ENCODE measurements at places on chromosomes 12 and 14.

DNA sequence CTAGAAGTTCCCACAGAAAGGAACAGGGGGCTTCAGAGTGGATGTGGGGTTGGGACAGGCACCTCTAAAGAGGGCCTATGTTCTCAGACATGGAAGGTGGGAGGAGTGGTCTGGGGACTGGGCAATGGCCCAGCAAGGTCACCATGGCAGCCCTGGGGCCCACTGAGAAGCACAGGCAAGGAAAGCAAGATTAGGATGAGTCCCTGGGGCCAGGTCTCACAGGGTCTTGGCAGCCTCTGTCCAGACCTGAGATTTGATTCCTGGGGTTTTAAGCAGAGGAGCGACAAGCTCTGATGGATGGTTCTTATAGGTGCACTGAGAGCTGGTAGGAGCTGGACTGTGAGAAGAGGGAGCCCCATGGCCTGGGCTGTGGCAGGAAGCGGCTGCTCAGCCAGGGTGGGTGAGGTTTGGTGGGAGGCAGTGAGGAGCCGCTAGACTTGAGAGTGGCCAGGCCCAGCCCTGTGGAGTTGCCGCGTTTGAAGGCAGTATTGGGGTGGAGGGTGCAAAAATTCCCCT lies 44.0 kb downstream of the DLK1 start:
- DNase-seq, result no peak

GRCh38 chr12:122107261-122107660 lies 28.7 kb downstream of the MLXIP start:
- DNase-seq, result no peak

DNA sequence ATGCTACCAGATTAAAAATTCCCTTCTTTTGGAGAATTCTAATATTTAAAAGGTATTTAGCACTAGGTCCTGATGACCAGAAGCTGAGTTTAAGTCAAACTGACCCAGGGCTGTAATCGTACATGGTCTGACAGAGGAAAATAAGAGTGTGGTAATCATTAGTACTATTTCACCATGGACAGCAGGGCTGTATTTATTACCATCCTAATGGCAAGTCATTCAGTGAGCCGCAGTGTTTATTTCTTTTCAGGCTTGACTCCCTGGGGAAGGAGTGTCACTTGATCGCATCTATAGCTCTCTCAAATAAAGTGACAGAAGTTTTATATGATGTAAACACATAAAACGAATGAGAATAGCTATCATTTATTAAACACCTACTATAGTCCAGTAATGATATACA lies 261.8 kb downstream of the BTG1 start:
- no peak for DNase-seq

GRCh38 chr14:77599889-77600288 lies 16.5 kb downstream of the SPTLC2 start:
- DNase-seq, result no peak

- DNase-seq, result no peak
These were observed 160.9 kb downstream of the SPTSSA start for GRCh38 chr14:34300882-34301734.

DNA sequence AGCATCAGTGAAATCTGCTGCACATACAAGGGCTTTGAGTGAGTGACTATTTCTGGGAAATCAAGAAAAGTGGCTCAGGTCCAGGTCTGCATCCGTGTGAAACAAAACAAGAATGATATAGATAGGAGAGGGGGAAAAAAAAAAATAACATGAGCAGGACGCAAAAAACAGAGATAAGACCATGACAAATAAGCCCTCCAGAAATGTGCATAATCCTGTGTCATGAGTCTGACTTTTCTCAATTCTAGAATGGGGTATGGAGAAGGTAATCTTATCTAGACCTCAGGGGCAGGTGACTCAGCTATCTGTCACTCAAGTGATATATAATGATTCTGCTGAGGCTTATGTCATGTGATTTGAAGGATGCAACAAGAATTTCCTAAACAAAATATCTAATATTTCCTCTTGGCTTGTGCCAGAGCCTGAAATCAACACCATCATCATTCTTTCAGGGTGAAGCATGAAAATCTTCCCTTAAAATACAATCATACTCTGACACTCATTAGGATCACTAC lies 250.0 kb downstream of the PHLDA1 start:
- DNase-seq, result no peak

DNA sequence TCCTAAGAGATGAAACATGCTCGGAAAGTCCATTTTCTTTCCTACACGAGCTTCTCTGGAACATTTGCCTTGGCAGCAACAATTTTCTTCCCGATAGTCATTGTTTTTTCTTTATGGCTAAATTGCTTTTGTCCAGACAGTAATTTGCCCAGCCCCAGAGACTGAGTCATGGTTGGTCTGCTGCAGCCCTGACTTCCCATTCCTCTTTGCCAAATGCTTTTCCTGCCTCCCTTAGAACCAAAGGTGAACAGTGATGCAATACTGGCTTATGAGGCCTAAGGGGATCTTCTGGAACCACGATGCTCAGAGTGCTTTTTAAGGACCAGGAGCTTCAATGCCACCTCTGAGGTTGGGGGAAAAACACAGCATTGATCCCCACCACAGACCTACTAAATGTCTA lies 1599.6 kb upstream of the TMEM132C start:
- no peak for DNase-seq
